ENCODE measurements at places on chromosomes 1 and 21.

- no peak for DNase-seq
Observed at GRCh38 chr1:97674517-97674916, 246.3 kb downstream of the DPYD start.

- peak; percentile 56 for DNase-seq
Observed at GRCh38 chr1:231776010-231776756, 149.6 kb downstream of the DISC1 start.

- DNase-seq = no peak
Observed at GRCh38 chr1:236799001-236799400, 3.9 kb downstream of the MTR start.

- DNase-seq = no peak
Observed at GRCh38 chr1:12275370-12275769, 45.5 kb downstream of the VPS13D start.

GRCh38 chr1:33468967-33469366 is 3.5 kb upstream of the ZSCAN20 start:
- no peak for DNase-seq

- DNase-seq = no peak
Observed at GRCh38 chr1:244598611-244599010, 54.3 kb upstream of the DESI2 start.

GRCh38 chr1:44290250-44291094 is 64.6 kb downstream of the ERI3 start:
- no peak for DNase-seq

DNA sequence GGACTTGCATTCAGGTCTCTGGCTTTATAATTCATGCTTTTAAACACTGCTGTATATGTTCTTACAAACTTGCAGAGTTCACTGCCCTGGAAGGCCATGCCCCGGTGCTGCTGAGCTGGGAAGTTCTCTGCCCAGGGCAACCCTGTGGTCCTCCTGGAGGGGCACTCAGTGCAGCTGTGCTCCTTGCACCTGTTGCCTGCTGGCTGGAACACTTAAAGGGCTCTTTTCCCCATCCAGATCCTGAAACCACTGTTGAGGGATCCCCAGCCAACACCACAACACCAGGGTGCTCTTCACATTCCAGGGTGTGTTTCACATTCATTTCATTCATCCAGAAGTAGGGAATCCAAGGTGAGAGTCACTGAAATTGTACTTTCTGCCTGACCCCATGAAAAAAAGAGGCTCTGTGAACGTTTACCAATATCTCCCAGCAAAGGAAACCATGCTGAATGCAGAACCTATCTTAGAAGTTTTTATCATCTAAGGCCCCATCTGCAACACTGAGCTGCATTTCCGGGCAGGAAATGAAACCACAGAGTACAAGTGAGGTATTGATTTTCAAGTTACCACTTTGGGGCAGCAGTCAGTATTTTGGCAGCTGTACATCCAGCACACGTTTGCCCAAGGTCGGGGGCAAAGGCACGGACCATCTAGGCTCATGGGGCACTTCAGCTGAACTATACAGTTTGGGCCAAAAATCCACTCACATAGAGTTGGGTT is 16.4 kb upstream of the KIAA0040 start:
- DNase-seq = no peak

DNA sequence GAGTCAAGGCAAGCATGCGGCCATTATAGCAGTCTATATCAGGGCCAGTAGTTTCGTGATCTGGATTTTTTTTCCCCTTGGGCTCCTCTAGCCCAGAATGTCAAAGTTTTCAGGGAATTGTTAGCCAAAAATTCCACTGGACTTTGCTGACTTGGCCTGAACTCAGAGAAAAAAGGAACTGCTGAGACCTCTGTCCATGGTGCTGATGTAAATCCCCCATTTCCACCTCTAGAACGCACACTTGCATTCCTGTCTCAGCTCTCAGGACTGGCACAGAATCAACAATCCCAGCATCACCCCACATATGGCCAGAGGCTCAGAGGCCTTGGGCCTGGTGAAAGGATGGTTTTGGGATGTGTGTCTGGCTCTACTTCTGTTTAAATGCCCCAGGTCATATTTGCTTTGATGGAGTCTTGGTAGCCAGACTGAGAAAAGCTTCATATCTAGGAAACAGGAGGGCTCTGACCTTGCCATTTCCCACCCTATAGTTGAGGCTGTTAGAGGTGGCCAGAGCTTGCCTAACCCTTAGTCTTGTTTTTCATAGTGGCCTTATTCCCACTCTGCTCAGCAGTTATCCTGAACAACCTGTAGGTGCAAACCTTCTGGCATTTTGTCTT is 16.9 kb upstream of the EFCAB14 start:
- peak; percentile 26 for DNase-seq

DNA sequence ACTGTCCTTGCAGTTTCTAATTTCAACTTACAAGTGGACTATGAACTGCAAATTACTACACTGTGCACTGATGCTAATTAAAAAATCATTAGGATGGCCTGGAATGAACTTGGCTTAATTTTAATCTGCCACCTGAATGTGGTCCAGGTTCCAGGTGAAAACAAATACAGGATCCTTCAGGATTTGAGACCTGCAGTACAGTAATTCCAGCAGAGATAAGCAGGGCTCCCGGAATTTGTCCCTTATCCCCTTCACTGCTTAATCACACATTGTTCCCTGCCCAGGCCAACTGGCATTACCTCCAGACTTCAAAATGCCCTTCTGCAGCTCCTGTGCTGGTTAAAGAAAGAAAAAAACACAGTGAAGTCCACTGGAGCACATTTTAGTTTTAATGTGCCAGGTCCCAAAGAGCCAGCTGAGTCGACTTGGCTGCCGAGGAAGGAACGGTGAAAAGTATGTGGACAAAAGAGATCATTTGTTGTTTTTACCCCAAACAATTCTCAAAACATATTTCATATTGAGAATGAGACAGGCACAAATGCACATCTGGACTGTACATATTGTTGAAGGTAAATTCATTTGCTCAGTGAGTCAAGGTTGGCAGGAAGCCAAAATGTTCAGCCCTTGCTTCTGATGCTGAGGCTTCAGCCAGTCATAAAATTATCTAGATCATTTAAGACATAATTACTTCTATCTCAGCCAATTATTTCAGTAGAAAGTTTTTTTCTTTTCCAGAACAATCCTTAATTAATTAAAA is 28.3 kb downstream of the DEGS1 start:
- DNase-seq = no peak

DNA sequence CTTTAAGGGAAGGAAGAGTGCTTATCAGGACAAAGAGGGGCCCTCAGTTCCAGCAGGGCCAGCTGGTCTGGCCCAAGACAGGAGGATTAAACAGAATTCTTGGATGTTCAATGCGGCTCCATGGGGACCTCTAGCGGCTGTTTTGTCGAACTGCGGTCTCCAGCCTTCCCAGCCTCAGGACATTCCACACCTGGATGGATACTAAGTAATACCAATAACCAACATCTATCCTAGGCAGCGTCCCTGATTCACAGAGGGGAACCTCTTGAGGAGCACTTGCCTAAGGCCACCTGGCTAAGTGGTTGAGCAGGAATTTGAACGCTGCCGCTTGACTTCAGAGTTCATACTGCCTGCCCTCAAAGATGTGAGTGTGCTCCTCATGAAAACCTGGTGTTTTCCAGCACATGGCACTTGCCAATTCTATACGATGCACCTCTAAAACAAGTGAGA is 15.5 kb upstream of the CD247 start:
- no peak for DNase-seq

- peak; percentile 34 for DNase-seq
Observed at GRCh38 chr1:90924982-90925381, 96.9 kb downstream of the ZNF644 start.

- no peak for DNase-seq
Observed at GRCh38 chr1:70504176-70504820, 93.2 kb downstream of the CTH start.

- no peak for DNase-seq
Observed at GRCh38 chr1:43058545-43059360, 100.1 kb upstream of the SLC2A1 start.

- DNase-seq = no peak
Observed at GRCh38 chr1:177383715-177384114, 213.0 kb downstream of the BRINP2 start.

DNA sequence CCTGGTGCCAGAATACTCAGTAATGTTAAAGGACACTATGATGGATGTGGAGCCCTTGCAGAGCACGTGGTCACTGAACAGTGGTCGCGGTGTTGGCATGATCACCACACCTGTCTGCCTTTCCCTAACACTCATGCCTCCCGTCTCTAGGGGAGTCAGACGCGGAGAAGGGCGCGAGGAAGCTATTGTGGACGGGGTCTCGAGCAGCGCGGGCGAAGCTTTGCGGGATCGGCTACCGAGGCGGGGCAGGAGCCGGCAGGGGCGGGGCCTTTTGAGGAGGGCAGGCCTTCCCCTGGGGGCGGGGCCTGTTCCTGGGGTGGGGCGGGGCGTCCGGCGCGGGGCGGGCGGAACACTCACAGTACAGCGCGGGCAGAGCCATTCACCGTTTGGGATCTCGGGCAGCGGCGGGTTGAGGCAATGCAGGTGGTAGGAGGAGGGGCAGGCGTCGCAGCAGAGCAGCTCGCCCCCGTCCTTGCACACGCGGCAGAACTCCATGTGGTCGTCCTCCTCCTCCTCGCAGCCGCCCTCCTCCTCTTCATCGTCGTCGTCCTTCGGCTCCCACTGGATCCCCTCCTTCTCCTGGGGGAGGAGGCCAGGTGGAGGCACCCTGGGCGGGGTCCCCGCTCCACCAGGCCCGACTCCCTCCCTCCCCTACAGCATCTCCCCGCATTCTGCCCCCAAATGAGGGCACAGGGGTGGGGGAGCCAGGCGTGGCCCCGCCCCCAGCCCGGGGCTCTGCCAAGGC is 31.5 kb downstream of the CHD5 start:
- DNase-seq = no peak

DNA sequence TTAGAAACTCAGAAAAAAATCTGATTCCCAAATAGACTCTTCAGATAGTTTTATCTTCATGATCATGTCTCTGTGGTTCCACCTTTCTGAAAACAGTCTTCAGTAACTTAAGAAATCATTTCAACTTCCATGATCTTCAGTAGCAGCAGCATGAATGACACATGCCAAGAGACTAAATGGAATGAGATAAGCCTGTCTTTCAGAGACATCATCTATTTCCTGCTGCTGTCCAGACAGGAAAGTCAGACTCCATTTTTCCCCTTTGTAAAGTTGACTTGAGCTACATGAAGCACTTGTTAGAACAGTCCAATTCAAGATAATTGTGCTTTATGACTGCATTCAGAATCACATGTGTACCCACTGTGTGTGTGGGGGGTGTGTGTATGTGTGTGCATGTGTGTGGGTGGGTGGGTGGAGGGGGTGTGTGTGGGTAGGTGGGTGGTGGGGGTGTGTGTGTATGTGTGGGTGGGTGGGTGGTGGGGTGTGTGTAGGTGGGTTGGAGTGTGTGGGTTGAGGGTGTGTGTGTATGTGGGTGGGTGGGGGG is 58.8 kb downstream of the CLIC4 start:
- no peak for DNase-seq

Measured in non-pigmented ciliary epithelial cell (primary cell).